Activated gamma-delta T cell treated with anti-CD3 and anti-CD28 coated beads, Interleukin-2, amount 50 U/mL, for 16 hours (primary cell): ENCODE measurements at places on chromosomes 6 and 20.

DNA sequence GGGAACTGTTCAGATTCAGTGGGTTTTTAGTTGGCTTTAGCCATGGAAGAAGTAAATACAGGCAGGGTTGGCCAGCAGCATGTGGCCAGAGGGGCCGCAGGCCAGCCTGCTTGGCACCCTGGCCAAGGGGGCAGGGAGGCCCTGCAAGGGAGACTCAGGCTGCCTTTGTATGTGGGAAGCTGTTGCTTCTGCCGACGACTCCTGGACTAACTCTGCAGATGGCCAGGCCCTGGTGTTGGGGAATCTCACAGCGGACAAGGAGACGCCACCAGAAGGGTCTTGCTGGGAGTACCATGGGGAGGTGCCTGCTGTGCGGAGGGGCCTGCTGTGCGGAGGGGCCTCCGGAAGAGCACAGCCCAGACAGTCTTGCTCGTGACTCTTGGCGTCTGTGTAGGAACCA is 25.2 kb downstream of the PYGB start:
- DNase-seq = no peak

DNA sequence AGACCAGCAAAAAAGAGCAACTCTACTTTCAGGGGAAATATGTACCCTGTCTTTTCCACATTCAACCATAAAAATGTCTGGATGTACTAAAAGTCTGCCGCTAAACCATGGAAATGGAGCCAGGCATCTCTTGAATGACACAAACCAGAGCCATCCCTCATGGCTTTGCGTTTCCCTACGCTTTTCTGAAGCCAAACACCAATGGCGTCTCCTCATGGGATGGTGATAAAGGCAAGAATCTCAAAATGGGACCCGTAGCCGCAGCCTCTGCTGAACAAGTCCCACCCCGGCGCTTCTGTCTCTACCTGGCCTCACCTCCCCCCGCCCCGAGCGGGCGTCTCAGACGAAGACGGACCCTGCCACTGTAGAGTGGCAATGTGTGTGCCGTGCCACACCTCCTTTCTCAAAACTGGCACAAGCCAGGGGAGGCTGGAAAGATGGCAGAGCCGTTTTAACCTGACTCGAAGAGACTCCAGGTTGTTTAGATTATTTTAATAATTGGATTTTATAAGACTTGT is 80.3 kb upstream of the AFDN start:
- no peak for DNase-seq

- DNase-seq = no peak
These were observed 24.5 kb downstream of the CST8 start for GRCh38 chr20:23515250-23515939.

- no peak for DNase-seq
These were observed 2.5 kb downstream of the TAP1 start for GRCh38 chr6:32851025-32851424.

- DNase-seq = no peak
These were observed 5.1 kb downstream of the PNRC1 start for GRCh38 chr6:89085409-89086205.

DNA sequence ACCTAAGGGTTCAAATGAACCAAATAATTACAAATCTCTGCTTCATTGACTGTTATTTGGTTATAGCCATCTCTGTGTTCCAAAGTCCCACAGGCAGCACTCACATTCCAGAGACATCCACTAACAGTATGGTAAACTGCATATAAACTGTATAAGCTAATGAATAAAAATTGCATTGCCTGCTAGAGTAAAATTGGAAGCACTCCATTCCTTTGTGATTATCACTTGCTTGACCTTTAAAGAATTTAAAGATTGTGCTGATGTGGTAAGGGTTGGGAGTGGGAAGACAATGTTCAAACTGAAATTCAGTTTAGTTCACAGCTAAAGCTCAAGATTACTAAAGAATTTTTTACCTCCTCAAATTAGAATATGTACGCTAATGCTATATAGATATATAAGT is 31.0 kb upstream of the OSTM1 start:
- DNase-seq = no peak

DNA sequence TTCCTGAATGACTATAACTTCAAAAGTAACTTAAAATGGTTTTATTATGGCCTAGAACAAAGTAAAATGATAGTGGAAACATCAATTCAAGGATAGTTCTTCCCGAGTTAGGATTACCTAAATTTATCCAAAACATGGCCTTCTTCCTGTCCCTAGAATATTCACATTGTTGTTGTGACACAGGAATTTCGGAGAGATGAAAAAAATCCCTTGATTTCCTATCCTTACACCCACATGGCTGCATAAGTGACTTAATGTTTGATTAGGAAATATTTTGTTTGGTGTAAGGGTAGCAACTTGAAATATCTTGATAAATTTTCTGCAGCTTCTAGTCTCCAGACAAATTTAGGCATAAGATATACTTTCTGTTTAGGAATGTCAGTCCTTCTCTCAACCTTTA is 27.8 kb downstream of the ZNF451 start:
- no peak for DNase-seq

GRCh38 chr20:33291830-33292355 is 8.9 kb downstream of the BPIFB1 start:
- peak; percentile 49 for DNase-seq

DNA sequence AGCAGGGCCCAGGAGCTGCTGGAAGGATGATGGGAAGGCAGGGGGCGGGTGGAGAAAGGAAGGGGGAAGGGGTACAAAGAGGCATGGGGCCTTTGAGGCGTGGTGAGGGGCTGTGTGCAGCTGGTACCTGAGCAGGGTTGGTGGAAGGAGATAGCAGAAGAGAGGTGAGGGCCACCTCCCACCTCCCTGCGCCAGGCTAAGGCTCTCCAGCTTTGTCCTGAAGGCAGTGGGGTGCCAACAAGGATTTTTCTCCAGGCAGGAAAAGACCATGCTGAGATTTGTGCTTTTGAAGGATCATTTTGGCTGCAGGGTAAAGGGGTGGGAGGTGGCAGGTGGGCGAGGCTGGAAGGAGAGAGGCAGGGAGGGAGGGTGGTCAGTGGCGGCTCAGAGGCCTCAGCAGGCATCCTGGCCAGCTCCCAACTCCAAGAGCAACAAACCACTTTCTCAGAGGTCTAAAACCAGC is 40.8 kb downstream of the NOL4L start:
- DNase-seq = no peak

DNA sequence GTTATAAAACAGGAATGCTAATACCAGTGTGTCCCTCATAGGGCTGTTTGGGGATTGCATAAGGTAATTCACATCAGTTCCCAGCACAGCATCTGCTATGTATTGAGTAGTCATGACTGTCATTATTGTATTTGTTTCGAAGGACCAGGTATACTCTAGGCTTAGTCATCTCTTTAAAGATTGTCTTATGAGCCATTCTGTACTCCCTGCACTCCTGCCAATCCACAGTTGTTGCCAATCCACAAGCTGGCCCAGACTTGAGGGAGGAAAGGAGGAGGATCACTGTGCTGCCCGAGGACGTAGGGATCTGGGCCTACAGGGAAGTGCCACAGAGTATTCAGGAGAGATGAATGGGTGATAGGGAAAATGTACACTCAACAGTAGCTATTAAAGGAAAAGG is 113.0 kb upstream of the TIAM2 start:
- no peak for DNase-seq

- no peak for DNase-seq
These were observed 41.4 kb downstream of the PHACTR3 start for GRCh38 chr20:59645761-59646171.

GRCh38 chr20:62971950-62972844 is 19.7 kb downstream of the SLC17A9 start:
- DNase-seq = peak; percentile 68

DNA sequence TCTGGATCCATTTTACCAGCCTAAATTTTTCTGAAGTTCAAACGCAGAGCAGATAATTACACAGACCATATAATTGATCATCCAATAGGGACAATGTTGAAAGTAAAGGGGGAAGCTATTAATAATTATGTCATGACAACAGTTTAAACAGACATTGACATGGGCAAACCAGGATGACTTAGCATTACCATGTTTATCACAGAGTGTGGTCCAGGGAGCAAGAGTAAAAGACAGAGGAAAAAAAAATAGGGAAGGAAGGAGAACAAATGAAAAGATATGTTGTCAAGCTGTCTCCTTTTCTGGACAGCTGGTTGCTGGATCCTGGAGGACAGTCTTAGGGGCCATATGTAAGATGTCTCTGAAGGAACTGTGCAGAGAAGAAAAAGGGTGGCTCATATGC is 69.4 kb upstream of the FBXL4 start:
- no peak for DNase-seq

GRCh38 chr6:149969635-149970034 is 5.9 kb downstream of the ULBP1 start:
- no peak for DNase-seq

GRCh38 chr20:43941476-43942200 is 27.0 kb downstream of the TOX2 start:
- no peak for DNase-seq

- no peak for DNase-seq
These were observed 134.1 kb downstream of the CCDC170 start for GRCh38 chr6:151627689-151628444.

DNA sequence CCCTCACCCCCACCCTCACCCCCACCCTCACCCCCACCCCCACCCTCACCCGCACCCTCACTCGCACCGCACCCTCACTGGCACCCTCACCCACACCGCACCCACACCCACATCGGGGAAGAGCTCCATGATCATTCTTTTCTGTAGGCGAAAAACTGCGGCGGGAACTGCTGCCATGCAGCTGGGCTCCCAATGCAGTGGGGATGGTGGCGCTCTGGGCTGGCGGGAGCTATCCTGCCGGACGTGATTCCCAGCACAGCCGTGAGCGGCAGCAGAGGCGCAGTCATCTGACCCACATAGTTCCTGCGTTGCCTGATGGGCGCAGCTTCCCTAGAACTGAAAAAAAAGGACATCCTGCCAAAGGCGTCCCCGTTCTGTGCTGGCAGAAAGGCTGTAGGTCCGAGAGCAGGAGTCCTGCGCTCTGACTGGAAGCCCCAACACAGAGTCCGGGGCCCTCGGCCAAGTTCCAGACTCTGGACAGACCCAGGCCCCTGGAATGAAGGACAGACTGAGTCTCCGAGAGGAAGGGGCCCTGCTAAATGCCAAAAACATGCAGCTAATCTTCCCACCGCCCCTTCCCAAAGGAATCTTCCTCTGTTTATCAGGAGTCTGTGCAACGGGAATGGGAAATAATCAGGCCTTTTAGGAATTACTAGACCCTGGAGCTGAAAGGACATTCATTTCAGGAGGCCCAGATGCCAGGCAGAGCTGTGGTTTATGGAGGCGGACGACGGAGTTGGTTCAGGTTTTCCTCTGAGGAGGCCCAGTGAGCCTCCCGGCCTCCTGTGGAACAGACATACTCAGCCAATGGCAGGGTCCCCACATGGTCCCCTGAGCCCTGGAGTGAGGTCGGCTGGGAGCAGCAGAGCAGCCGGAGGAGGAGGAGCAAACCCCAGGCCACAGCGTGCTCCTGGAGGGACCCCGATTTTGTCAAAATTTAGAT is 14.1 kb upstream of the TCFL5 start:
- no peak for DNase-seq

DNA sequence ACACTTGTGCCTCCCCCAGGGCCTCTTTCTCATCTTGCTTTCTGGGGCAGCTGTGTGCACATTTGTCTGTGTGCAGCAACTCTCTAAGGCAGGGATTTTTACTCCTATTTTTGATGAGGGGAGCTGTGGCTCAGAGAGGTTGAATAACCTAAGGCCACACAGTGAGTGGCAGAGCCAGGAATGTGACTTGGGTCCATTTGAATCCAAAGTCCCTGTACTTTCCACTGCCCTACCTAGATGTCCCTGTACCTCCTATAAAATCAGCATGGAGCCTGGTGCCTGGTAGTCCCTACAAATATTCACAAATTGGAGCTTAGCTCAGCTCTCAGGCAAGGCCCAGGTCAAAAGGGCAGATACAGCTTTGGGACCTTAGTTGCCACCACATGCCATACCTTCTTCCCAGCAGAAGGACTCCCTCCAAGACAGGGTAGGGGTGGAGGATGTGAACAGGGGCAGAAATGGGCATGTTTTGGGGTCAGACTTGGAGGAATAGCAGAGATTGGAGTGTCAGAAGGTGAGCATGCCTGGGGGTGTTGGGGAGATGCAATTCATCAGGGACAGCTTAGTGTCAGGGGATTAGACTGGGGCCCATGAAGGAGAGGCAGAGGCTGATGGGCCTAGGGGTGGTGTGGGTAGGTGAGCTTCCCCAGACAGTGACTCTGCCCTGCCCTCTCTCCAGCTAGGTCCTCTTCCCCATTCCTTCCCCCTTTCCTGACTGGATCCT is 4.1 kb upstream of the VEGFA start:
- no peak for DNase-seq
